ENCODE measurements at places on chromosomes 5 and 9. TPM values are rescaled to one million over a fixed set of nuclear protein-coding genes. Genes with fewer than 3 reads are reported as not detected.

PRSS3 gene
- total RNA-seq: 26.8 TPM

ERBIN gene
- total RNA-seq: 41.2 TPM

TMOD1 gene
- 5.1 TPM for total RNA-seq

FOXD1 gene
- 10.8 TPM for total RNA-seq

LCN1 gene
- not detected for total RNA-seq

LRRC70 gene
- total RNA-seq: 27.5 TPM

ANKRD34B gene
- total RNA-seq: 0.05 TPM

DNA sequence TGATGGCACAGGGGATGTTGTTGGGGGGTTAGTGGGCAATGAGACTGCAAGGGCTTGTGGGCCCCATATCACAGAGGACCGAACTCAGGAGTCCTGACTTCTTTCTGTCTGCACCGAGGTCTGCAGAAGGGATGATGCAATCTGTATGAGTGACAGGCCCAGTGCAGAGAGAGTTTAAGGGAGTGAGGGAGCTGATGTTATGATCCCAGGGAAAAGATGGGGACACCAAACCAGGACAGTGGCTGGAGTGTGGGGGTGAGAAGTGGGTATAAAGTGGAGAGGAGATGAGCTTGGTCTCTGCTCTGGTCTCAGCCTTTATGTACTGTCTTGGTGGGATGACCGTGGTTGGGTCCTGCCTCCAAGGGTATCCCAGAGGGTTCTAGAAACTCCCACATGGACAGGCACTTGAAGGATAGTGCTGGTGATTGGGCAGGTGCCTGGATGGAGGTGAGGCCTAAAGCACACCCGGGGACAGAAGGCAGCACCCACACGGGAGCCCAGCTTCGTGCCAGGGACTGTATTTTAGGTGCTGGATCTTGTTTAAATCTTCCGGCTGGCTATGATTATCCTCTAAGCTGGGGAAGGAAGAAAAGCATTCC, 21.9 kb downstream of the GSN start:
- no peak for DNase-seq

- no peak for DNase-seq
These were observed 60.1 kb downstream of the OTULIN start for GRCh38 chr5:14724633-14725032.

DNA sequence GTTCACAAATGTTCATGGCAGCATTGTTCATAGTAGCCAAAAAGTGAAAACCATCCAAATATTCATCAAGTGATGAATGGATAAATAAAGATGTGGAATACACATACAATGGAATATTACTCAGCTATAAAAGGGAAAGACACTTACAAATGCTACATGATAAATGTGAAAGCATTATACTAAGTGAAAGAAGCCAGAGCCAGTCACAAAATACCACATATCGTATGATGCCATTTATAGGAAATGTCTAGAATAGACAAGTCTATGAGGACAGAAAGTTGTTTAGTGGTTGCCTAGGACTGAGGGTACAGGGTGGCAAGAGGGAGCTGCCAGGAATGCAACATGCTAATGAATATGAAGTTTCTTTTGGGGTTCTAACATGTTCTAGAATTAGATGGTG, 148.7 kb downstream of the DEPDC1B start:
- DNase-seq: no peak

- no peak for DNase-seq
These were observed 3.2 kb downstream of the PIP5KL1 start for GRCh38 chr9:127927201-127927987.

GRCh38 chr9:134328841-134329575, 2.8 kb downstream of the RXRA start:
- no peak for DNase-seq

- DNase-seq: no peak
These were observed 171.5 kb upstream of the PHYKPL start for GRCh38 chr5:178403956-178404600.

DNA sequence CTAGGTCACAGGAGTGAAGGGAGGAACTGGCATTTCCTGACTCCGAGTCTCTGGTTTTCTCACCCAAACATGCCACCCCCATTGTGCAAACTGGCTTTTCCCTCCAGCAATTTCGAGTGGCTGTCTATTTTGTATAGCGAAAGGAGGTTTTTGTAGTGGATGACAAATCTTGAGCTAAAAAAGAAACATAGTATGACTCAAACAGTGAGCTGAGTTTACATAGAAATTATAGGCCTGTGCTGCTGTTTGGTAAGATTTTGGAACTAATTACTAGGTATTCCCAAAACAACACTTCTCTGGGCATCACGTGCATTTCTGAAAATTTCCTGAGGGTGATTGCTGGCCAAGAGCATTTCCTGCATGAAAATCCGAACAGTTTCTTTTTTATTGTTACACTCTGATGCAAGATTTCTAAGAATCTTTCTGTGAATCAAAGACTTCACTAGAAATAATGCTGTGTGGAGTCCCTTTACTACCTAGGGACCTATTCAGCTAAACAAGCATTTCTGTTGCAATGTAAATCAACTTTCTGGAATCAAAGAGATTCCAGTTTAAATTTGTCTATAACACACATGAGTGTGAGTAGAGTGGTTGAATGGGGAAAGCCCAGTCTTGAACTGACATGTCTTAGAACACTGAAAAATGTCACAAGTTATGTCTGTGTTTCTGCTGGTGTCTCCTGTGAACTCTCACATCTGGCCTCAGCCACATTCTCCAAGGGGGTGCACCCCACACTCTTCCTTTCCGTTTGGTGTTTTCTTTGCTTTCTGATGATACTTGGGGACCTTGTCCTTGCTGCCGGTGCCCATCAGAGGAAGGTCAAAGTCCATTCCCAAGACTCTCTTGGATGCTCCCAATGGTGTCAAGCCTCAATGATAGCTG, 33.3 kb upstream of the DAPK1 start:
- DNase-seq: peak; percentile 10

- no peak for DNase-seq
These were observed 390.8 kb downstream of the DTWD2 start for GRCh38 chr5:118597543-118597942.

- no peak for DNase-seq
These were observed 3.7 kb upstream of the CACNA1B start for GRCh38 chr9:137873858-137874362.

GRCh38 chr5:157862183-157862851, 3.4 kb upstream of the CLINT1 start:
- no peak for DNase-seq

DNA sequence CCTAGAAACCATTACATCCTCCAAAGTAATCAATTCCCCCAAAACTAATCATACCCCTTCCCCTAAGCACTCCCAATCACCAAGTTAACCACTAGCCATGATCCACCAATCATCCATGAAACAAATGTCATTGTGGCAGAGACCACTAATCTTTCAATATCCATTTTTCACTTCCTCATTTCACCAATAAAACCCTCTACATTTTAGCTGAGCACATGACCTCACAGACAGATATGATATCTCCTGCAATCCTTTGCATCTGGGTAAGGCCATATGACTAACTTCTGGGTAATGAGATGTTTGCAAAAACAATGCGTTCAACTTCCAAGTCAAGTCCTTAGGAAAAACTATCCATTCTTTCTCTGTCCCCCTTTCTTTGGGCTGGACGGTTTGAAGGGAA, 20.7 kb downstream of the OR2S2 start:
- DNase-seq: no peak

GRCh38 chr5:143025376-143025775, 255.2 kb downstream of the ARHGAP26 start:
- DNase-seq: no peak

DNA sequence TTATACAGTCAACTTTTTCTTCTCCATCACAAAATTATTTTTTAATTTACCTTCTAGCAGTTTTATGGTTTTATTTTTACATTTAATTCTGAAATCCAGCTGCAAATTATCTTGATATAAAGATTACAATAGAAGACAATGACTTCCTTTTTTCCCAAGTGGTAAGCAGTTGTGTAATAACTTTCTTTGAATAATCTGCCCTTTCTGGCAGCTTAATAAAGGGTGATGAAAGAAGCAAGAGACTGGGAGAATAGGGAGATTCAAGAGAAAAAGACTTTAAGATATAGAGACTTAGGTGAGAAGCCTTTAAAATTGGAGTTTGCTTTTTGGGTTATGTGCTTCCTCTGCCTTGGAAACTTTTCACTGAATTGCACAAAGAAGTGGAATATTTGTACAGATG, 100.4 kb upstream of the FREM1 start:
- DNase-seq: no peak

- no peak for DNase-seq
These were observed 155.0 kb downstream of the TLE1 start for GRCh38 chr9:81534138-81534875.

GRCh38 chr9:72855890-72856523, 96.8 kb downstream of the ALDH1A1 start:
- DNase-seq: no peak

All from glomerular endothelial cell (primary cell).